Inflammatory macrophage (primary cell): ENCODE measurements at places on chromosomes 2 and 18.

DNA sequence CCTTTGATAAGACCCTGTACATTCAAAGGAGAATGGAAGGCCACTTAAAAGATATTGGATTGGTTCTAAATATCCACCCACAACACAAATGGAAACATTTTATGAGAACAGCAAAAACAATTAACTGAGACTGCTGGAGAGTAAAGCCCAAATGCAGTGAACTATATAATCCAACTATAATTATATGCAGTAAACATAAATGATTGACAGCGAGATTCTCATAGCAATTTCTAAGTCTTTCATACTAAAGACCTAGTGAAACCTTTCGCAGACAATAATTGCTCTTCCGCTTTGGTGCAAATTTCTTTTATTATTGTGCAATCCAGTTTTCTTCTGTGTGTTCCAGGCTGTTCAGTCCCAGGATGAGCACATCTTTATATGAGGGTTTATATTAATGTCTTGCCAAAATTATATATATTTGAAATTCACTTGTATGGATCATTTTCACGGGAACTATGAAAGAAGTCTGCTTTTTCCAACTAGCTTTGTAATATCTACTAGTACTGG, 190.9 kb downstream of the ST6GAL2 start:
- no peak for DNase-seq

DNA sequence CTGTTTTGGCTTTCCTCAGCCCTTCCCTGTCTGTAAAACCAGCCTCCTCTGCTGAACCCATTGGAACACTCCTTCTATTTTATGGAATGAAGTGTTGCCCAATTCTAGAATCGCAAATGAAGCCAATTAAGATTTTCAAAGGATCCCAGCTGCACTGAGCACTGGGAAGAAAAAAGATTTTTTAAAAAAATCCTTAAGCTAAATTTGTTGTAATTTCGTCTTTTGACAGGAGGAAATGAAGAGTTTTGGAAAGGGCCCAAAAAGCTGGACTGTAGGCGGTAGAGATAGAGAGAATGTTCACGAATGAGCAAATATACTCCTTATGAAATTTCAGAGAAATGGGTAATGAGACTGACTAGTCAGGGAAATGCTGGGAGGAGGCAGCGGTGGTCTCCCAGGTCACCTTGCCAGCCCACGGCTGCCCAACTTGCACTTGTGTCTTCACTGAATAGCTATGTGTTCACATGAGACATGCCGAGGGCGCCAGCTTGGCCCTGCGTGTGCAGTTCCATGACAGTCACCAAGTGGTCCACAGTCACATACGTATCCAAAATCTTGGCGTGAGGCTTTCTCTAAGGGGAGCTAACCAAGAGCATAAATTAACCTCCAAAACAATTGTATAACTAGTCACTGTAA, 69.9 kb downstream of the SGPP2 start:
- DNase-seq, result no peak

DNA sequence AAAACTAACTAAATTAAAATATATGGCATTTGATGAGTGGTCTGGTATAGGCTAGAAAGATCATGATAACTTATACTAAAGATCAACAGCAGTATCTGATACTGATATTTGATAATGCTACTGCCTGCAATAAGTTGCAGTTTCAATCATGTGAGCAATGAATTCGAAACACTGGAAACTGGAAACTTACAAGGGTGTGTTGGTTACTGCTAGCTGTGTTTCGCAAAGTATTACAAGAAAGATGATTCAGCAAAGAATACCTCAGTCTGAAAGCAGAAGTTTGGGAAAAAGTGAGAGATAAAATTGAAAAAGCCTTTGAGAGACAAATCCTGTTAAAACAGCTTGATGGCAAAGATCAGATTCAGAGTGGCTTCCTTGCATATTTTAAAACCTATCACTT, 294.5 kb downstream of the CCDC178 start:
- DNase-seq, result peak; percentile 34

- no peak for DNase-seq
Observed at GRCh38 chr2:25833566-25833965, 44.7 kb downstream of the ASXL2 start.

- DNase-seq, result peak; percentile 4
Observed at GRCh38 chr2:112465382-112465781, 16.6 kb upstream of the TTL start.

GRCh38 chr2:26720322-26721114, 28.0 kb downstream of the KCNK3 start:
- no peak for DNase-seq

GRCh38 chr2:157692768-157693167, 64.1 kb upstream of the ACVR1C start:
- no peak for DNase-seq
